ENCODE measurements at places on chromosomes 1 and 21.

DNA sequence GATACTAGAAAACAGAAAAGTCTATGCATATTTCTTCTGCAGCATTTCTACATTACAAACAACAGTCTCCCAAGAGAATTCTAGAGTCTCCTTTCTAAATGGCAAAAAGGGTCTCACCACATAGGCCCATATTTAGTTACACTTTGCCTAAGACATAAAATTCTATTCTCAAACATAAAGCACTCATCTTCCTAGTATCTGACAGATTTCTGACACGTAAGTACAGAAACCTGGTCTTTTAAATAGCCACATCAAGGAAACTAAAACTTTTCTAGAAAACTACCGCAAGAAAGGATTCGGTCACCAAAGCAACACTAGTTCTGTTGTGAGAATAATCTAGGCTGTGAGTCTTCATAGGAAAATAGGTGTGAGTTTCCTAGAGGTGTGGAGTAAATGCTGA, 33.6 kb upstream of the CTSK start:
- no peak for DNase-seq

DNA sequence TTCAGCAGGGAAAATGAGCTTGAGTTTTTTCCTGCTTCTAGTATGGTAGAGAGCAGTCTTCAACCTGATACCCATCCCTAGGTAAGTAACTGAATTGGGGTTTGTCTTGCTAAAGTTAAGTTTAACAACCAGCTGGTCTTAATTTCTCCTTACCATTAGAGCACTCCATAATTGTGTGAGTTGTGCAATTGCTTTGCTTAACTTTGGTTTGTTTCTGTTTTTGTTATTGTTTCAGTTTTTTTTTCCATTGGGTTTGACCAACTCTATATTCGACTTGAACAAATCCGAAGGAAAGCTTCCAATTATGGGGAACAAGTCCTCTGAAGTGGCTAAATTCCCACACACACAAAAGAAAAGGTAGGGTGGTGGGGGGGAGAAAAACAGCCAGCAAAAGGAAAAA, 641.1 kb downstream of the PLA2G4A start:
- no peak for DNase-seq

DNA sequence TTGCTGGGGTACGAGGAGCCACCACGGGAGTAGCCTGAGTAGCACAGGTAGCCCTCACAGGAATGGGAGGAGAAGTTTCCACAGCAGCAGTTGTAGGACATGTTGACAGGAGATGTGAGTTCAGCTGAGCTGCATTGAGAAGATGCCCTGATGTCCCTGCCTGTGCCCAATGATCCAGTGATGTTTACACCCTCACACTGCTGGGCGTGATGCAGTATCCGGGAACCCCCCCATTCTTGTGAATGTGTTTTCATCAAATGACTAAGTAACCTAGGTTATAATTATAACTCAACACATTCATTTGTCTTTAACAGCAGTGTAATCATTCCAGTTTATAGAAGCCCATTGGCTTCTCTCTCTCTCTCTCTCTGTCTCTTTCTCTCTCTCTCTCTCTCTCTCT, at the start of gene KRTAP23-1:
KRTAP23-1 (minus strand) TSS at position 101 of the 400 bp plus-strand sequence; CDS start at position 101, 0 bp downstream.
- no peak for DNase-seq

- DNase-seq: no peak
Observed at GRCh38 chr1:81756872-81757271, 43.9 kb upstream of the ADGRL2 start.

- peak; percentile 63 for DNase-seq
Observed at GRCh38 chr1:161258439-161259344, at the start of gene PCP4L1. Gene PCP4L1 (plus strand): TSS chr1:161258745. CDS start chr1:161258975, 230 bp downstream.

DNA sequence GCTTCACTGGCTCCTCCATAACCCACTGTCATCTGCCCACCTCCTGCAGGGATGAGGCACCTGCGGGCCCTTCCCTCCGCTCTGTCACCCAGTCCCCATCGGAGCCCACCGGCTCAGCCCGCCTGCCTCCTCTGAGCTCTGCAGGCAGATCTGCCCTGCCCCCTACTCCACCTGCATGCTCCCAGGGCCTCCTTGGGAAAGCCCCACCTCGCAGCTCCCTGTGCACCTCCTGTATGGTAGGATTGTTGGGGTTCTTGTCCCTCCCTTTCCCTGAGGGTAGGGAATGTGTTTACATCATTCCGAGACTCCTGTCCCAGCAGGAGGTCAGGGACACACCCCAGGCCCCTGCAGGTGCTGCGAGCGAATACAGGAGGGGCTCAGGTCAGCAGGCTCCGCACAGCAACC, 50.5 kb downstream of the SIK1 start:
- DNase-seq: no peak

DNA sequence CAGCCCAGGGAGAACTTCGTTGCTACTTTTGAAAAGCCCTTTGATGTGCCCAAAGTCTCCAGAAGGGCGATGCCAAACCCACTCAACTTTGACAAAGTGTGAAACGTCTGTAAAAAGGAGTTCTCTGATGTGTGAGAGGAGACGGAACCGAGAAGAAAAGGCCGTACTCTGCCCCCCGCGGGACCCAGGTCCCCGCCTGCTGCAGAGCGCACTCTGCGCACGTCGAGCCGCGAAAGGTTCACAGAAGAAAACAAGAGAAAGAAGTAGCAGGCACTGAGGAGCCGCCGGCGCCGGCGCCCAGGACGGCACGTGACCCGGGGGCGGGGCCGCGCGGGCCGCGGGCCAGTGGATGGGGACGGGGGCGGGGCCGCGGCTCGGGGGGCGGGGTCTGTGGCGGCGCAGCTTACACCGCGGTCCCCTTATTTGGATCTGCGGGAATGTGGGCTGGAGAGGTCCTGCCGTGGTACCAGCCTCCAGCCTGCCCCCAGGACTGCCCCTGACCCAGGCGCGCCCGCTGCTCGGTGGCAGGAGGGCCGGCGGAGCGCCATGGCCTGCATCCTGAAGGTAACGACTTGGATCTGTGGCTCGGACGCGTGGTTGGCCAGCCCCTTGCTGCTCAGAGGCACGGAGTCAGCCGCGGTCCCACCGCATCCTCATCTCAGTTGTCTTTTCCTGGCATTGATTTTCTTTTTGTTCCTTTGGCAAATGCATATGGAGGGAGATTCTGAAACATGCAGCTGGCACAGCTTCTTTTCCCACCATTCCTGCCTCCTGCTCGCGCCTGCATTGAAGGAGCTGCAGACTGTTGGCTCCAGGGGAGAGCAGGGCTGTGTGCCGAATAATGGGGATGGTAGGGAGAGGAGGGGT, at the start of gene ST6GALNAC3:
ST6GALNAC3 (plus strand) TSS at position 426 of the 867 bp plus-strand sequence.
- DNase-seq: peak; percentile 92

DNA sequence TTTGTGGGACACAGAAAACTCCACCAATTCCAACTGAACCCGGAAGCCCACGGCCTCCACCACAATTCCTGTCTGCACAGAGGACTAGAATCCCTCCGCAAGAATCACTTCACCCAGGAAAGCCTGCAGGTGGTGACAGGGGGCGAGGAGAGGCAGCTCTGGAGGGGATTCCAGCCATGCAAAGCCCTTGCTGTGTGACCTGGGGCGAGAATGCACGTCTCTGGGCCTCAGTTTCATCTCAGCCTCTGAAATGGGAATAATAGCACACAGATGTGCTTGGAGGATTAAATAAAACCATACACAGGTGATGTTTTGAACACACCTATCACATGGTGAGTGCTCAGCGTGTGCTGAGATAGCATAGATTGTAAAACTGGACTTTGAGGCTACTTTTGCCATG, 14.1 kb downstream of the FBXO2 start:
- no peak for DNase-seq

GRCh38 chr1:30525971-30526651, 197.3 kb downstream of the MATN1 start:
- DNase-seq: peak; percentile 74

DNA sequence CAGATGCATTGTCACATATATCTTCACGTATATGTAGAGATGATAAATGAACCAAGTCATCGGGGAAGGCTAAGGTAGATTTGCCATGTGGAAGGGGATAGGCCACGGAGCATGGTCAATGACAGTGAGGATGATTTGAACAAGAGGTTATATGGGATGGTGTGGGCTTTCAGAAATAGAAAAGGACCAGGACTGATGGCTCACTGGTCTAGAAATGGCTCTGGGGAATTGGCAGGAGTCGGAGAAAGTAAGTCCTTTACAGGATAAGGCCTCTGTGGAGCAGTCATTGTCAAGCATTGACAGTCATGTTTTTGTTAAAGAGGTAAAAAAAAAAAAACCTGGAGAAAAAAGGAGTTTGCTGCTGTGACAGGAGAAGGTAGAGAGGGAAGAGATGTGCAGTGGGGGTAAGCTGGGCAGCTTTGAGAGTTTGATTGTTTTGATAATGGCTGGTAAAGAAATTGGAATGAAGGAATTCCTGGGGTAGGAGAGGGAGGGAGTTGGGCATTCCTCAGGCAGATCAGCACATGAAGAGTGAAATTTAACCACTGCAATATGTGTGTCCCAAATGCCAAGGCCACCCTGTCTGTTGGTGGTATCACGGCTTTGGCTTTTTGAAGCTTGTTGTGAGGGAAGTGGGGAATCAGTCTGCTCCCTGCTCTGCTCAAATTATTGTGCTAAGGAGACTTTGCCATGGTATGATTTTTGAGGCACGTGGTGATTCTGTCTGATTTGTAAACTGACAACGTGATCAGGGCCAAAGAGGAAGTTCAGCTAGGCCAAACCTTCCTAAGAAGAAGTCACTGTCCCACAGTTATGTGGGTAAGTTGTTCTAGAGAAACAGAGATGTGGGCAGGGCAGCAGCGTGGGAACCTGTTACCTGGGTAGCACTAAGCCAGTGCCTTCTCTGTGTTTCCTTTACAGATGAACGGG, 26.0 kb downstream of the MACF1 start:
- DNase-seq: peak; percentile 54

GRCh38 chr1:193979219-193979618, 792.8 kb upstream of the B3GALT2 start:
- no peak for DNase-seq

- DNase-seq: no peak
Observed at GRCh38 chr1:117359561-117360289, 7.5 kb upstream of the MAN1A2 start.

DNA sequence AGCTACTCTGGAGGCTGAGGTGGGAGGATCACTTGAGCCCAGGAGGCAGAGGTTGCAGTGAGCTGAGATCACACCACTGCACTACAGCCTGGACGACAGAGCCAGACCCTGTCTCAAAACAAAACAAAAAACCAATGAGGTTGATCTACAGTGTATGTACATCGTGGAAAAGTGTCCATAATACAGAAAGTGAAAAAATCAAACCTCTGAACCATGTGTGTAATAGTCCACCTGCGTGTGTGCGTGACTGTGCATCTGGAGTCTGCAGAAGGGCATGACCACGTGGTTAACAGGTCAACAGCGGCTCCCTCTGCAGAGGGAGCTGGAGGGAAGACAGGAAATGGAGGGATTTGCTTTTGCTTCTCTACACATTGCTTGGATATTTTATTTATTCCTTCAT, 32.4 kb upstream of the ENO1 start:
- no peak for DNase-seq

DNA sequence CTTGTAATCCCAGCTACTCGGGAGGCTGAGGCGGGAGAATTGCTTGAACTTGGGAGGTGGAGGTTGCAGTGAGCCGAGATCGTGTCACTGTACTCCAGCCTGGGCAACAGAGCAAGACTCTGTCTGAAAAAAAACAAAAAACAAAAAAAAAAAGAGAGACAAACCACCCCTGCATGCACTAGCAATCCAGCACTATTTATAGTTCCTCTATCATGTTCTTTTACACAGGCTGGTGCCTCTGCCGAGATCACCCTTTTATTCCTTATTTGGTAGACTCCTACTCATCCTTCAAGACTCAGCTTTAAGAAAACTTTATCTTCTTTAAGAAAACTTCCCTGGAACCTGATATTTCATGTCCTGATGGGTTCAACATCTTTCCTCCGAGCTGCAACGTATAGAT, 10.8 kb downstream of the FMO5 start:
- no peak for DNase-seq

DNA sequence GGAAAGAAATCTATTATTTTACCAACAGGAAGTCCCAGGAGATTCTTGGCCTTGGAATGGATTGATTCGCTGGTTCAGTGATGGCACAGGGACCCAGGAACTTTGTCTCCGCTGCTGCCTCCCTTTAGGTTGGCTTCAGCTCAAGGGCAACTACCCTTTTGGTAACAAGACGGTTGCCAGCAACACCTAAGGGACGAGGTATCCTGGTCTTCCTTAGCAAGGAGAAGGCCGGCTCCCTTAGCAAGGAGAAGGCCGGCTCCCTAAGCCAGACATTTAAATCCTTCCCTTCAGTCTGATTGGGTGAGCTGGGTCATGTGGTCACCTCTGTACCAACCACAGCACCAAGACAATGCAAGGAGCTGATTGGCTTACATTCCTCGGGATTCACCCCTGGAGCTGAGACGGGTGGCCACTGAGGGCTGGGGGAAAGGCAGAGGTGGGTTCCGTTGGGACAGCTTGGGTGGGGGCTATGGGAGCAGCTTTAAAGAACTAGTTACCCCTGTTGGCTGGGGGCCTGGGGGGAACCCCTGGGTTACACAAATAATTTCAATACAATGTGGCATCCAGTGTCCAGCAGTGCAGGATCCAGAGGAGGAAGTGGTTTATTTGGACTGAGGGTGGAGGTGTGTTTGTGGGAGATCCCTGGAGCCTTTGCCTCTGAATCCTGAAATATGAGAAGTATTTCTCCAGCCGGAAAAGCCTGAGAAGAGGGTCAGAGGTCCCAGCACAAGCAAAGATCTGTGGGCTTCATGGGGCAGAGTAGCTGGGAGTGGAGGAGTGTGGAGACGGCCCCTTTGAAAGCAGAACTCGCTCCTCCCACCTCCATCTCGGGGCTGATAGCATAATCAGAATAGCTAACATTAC, 20.7 kb upstream of the CLIC4 start:
- peak; percentile 54 for DNase-seq

GRCh38 chr1:48923116-48923515, 146.4 kb upstream of the BEND5 start:
- no peak for DNase-seq

GRCh38 chr1:68889471-68889870, 392.6 kb upstream of the DEPDC1 start:
- no peak for DNase-seq

DNA sequence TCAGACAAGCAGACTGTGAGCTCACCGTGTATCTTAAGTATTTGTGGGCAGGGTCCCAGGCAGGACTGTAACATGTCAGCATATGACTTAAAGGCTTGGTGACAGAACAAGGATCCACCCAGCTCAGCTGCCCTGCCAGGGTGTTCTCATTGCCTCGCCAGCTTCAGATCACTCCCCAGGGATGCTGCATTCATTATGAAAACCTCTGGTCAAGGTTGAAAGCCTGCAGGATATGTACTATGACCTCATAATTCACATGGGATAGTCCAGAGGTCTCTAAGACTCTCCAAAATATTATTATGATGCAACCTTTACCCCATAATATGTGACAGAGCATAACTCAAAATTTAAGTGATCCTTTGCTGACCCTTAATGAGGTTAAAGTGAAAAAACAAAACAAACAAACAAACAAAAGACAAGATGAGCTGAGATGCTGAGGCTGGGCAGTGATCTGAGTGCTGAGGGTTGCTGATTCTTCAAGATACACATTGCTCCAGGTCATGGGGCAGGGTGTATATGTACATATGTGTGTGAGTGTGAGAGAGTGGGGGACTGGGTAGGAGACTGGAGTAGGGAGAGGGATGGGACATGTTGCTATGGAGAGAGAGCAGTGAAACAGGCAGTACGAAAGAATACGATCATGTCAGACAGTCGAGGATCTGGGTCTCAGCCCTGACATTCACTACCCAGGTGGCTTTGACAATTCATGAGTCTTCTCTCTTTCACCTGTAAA, 98.8 kb upstream of the DUSP10 start:
- DNase-seq: peak; percentile 23

GRCh38 chr1:45499415-45499769, 481 bp downstream of the CCDC163 start:
- no peak for DNase-seq

- DNase-seq: peak; percentile 41
Observed at GRCh38 chr1:27971674-27972073, 11.9 kb downstream of the XKR8 start.

- no peak for DNase-seq
Observed at GRCh38 chr21:14554948-14555347, 8.8 kb upstream of the SAMSN1 start.
